Esophagus squamous epithelium (tissue), 5 donors: ENCODE measurements at places on chromosomes 13 and 19.

DNA sequence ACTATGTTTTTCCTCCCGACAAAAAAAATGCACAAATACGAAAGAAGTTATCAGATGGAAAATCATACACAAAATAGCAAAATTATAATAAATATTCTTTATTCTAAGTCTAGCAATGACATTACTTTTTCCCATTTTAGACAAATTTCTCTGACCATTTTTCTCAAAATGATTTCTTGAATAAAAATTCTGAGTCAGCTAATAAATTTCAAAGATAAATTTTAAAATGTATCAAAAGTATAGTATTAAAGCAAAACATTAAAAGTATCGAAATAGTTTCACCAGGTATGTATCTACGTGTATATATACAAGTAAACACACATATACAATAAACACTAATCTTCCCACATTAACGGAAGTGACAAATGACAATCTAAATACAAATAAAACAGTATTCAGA lies 8.9 kb downstream of the ZC3H13 start:
- DNase-seq: no peak

GRCh38 chr19:55646889-55647731 lies 902 bp upstream of the CCDC106 start:
- DNase-seq: no peak

- DNase-seq: no peak
Measured at GRCh38 chr13:95033890-95034289, 267.4 kb downstream of the ABCC4 start.

DNA sequence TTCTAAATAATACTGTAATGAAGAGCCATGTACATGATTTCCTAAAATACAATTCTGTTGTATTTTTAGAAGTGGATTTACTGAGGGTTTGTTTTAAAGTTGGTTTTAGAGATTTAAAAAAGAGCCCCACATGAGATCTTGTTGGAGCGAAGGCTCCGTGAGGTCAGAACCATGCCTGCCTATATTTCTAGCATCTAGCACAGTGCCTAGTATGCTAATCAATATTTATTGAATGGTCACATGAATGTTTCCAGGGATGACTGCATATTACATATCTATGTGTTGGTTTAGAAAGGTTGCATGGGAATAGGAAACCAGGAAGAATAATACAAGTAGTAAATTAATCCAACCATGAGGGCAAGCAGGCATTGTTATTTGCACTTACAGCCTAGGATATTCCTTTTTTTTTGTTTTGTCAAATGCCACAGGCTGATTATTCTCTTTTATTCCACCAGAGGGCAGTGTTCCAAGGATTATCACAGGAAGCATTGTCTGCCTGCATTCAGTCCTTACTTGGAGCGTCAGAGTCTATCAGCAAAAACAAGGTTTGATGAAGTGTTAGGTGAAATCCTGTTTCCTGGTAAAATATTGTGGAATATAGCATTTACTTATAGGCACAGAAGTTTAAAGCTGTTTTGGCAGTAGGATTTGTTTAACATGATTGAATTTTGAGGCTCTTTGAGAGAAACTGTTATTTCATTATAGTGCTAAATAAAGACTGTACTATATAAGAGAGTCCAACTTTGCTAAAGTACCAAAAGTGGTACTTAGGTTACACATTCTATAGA lies 46.8 kb downstream of the COG3 start:
- no peak for DNase-seq

GRCh38 chr13:44267980-44268379 lies 105.6 kb upstream of the SERP2 start:
- no peak for DNase-seq

GRCh38 chr13:80036845-80037504 lies 304.0 kb downstream of the SPRY2 start:
- DNase-seq: no peak

GRCh38 chr13:26589754-26590153 lies 32.3 kb downstream of the WASF3 start:
- DNase-seq: no peak

GRCh38 chr13:105278943-105279381 lies 1256.5 kb downstream of the EFNB2 start:
- no peak for DNase-seq

DNA sequence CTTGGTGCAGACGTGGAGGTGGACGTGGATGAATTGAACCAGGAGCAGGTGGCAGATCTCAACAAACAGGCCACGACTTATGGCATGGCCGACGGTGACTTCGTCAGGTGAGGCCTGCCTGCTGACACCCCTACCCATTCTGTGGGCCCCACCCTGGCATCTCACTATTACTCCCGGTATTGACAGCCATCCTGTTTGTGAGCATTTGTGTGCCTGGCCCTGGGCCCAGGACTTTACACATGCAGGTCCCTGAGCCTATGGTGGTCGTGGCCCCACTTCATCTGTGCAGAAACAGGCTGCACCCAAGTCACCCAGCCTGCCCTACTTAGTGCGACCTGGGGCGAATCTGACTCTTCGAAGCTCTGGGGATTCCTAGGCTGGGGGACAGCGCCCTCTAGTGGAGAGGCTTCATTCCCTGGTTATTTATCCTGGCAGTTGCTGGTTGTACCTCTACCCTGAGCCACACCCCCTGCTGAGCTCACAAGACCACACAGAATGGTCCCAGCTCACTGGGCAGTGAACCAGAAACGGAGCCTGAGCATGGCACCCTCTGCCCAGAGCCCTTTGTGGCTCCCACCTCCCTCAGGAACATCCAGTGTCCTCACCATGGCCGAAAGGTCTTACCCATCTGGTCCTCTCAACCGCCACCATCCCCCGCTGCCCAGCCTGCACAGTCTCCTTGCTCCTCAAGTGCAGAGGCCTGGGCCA lies 16.9 kb downstream of the ZNF296 start:
- DNase-seq: no peak

DNA sequence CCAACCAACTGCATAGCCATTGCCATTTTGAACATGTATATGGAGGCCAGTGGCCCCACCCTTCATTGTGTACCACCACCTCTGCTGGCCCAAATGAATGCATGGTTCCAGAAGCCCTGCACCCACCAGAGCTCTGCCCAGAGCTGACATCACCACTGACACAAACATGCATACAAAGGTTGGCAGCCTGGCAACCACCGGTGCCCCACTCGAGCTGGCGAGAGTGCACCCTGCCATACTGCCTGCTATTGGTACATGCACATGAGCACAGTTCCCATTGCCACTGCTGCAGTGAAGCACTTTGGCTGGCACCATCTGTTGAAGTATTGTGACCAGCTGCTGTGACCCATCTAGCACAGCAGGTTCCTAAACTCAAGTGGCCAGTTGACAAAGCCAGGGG lies 1564.9 kb downstream of the OLFM4 start:
- DNase-seq: no peak

GRCh38 chr13:111361873-111362648 lies 41.6 kb downstream of the TEX29 start:
- DNase-seq: no peak

DNA sequence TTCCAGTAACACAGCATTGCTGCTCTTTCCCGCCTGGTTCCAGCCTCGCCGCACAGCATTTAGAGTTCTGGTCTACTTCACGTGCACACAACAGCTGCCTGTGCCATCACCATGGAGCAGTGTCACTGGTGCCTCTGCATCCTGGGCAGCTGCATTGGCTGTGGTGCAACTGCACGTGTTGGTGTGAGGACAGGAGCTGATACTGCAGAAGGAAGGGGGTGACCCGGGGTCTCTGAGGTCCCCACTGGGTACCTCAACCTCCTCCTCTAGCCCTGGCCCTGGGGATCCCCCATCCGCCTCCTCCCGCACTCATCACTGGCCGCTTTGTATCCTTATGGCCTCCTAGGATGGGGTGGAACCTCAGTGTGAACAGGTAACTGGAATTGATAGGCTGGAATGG lies 112.5 kb downstream of the SOX1 start:
- no peak for DNase-seq

GRCh38 chr13:25046985-25047511 lies 48.9 kb upstream of the PABPC3 start:
- no peak for DNase-seq

DNA sequence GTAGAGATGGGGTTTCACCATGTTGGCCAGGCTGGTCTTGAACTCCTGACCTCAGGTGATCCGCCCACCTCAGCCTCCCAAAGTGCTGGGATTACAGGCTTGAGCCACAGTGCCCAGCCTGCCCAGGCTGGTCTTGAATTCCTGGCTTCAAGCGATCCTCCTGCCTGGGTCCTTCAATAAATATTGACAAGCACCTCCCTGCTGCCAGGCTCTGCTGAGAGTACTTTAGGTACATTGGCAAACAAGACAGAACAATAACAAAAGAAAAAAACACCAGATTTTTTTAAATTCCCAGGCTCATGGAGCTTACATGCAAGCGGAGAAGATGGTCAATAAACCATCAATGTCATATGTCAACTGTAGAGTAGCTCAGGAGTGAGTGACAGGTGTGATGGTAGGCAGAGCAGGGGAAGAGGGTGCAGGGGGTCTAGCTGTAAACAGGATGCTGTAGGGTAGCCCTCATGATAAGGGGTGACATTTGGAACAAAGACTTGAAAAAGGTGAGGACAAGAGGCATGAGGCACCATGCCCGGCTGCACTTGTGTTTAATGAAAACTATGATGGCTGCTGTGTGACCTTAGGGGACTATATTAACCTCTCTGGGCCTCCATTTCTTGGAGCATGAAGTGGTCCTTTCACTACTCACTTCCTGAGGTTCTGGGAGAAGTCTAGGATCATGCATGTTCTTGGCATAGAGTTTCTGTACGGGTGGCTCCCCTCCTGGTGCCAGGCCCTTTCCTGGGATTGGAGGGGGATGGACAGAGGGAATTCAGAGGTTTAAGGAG lies 19.6 kb downstream of the SULT2B1 start:
- DNase-seq: no peak

DNA sequence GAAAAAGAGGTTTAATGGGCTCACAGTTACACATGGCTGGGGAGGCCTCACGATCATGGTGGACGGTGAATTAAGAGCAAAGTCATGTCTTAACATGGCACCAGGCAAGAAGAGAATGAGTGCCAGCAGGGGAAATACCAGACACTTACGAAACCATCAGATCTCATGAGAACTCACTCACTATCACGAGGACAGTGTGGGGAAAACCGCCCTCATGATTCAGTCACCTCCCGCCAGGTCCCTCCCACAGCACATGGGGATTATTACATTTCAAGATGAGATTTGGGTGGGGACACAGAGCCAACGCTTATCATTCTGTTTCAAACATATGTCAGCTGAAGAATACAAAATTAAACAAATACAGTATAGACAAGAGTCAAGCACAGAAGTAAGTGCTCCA lies 165.1 kb downstream of the PCCA start:
- DNase-seq: no peak

DNA sequence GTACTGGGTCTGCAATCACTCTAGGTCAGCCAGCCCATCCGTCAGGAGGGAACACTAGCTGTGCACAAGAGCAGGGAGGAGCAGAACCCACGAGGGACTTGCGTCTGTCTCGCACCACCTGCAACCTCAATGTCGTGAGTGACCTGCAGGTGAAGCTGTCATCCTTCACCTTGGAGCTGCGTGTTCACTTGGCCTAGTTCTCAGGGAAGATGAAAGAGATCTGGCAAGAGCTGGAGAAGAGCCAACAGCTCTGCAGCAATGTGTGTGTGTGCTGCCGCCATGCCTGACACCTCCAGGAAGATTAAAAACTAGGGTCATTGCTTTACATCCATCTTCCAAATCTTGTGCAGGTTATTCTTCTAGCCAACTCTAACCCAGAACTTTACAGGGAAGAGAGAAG lies 117.6 kb upstream of the MRI1 start:
- DNase-seq: no peak

GRCh38 chr19:32540621-32541020 lies 40.4 kb upstream of the PDCD5 start:
- no peak for DNase-seq

GRCh38 chr19:55913643-55914268 lies 18.4 kb downstream of the NLRP13 start:
- no peak for DNase-seq

DNA sequence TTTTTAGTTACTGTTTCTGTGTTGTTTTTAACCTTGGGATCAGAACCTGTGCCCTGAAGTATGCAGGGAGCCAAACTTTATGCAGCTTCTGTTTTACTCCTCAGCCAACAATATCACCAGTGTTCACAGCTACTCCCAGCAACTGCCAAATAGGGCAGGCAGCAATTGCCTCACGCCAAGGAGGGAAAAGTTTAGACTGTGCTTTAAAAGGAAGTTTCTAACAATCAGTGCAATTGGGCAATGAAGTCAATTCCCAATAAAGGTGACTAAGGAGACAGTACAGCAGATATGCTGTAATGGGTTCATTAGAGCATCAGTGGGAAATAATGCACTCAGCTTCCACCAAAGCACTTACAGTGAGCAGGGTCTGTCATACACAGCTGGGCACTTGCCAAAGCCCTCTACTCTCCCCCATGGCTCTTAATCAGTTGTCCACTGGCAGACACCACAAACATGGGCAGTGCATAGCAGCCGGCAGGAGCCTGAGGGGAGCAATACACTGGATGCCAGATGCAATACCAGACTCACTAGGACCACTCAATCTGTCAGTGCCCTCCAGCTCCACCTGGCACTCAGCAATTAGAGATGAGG lies 19.3 kb downstream of the ENOX1 start:
- no peak for DNase-seq

DNA sequence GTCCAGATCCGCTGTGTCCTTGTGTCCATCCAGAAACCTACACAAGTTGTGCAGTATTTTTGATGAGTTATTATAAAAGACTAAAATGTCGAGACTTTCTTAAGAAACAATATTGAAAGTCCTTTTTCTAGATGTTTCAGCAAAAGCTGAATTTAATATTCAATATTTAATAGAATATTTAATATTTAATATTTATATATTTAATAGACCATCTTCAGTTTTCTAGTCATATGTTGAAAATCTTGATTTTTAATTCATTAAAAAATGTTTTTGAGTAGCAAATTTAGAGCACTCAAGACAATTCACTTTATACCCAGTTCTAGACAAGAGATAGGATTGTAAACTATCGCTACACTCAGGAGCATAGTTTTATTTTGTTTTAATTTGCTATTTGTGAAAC lies 447.8 kb downstream of the SLITRK5 start:
- DNase-seq: no peak

DNA sequence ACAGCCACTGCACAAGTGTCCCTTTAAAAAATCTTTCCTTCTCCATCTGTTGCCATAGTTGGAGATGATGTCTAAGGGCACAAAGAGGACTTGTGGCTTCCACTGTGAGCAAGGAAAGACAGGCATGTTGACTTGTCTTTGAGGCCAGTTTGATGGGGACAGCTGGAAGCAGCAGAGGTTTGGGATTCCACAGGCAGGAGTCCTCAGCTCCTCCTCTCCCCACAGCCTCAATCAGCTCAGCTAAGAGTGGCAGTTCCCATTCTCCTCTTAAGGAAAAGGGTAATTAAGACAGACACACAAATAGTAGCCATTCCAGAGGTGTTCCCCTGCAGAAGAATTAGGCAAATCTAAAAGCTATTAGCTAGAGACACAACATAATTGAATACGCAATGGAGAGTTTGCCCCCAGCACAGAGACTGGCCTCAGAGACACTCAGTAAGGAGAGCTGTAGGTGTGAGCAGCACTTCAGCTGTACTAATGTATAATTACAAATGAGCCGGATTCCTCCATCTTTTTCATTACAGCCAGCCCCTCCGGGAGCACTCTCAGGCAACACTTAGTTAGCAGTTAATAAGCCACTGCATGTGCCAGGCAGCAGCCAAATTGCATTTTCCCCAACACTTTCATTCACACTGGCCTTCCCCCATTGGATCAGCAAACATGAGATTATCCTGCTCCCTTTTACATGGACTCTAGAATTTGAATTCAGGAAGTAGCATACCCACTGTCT lies 434.0 kb downstream of the FOXO1 start:
- no peak for DNase-seq

- no peak for DNase-seq
Measured at GRCh38 chr13:94550062-94550738, 45.8 kb downstream of the TGDS start.

GRCh38 chr13:107480130-107480529 lies 735.2 kb downstream of the LIG4 start:
- DNase-seq: no peak
